H54 (cell line): ENCODE measurements at places on chromosomes 2 and 18.

GRCh38 chr18:40980171-40980570, 974.9 kb upstream of the PIK3C3 start:
- DNase-seq: no peak

- DNase-seq: no peak
Observed at GRCh38 chr18:57976230-57976773, 67.7 kb upstream of the NEDD4L start.

DNA sequence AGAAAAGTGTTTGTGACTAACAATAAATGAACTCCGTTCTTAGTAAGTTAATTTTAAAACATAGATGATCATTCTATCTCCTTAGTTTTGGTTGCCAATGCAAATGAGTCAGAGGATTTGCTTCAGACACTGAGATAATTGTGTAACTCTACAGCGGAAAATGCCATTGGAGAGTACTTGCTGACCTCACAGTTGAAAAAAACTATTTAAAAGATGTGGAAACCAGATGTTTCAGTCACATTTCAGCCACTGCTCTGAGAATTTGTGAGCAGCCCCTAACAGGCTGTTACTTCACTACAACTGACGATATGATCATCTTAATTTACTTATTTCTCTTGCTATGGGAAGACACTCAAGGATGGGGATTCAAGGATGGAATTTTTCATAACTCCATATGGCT, at the start of gene TNFAIP6:
TNFAIP6 (plus strand) TSS at position 234 of the 400 bp plus-strand sequence; CDS start at position 309, 75 bp downstream.
- no peak for DNase-seq

- DNase-seq: no peak
Observed at GRCh38 chr2:76445880-76446279, 735.2 kb upstream of the GCFC2 start.

DNA sequence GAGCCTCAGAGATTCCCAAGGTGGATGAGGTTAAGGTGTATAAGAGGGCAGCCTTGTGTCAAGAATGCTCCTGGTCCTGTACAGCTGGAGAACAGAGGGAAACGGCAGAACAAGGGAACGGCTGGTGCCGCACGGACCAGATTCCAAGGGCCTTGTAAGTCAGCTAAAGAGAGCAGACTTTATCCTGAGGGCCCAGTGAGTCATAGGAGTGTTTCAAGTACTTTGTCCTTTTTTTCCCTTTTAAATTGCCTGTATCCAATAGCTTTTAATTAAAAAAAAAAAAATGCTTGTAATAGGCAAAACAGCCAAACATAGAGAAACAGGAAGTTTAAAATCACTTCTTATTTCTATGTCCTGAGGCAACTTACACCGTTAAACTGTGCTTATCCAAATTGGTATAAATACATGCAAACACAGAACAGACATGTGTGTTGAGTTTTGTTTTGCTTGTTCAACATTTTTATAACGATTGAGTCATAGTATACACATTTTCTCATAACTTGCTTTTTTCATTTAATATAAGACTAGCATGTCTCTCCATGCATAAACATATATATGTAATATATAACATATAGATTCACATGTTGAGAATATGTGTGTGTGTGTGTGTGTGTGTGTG, 42.1 kb upstream of the EVA1A start:
- no peak for DNase-seq
